A375 (cell line): ENCODE measurements at places on chromosomes 6 and 20. TPM values are rescaled to one million over a fixed set of nuclear protein-coding genes. Genes with fewer than 3 reads are reported as not detected.

TSPO2 gene
- total RNA-seq = not detected in 2 replicates

ENPP1 gene
- 1.4 and 1.8 TPM in 2 replicates for total RNA-seq

OR5V1 gene
- not detected in 2 replicates for total RNA-seq

SAMD3 gene
- total RNA-seq = 0.19 and 0.64 TPM in 2 replicates

TMEM74B gene
- total RNA-seq = 0.37 TPM in 1 of 2 replicates, not detected in the other

NKAIN4 gene
- 0.32 TPM in 1 of 2 replicates, not detected in the other for total RNA-seq

CCN5 gene
- not detected in 2 replicates for total RNA-seq

SLA2 gene
- total RNA-seq = 0.08 TPM in 1 of 2 replicates, not detected in the other

ETV7 gene
- total RNA-seq = 0.05 and 0.23 TPM in 2 replicates

MCHR2 gene
- total RNA-seq = not detected in 2 replicates

SFTA2 gene
- not detected in 2 replicates for total RNA-seq

LY86 gene
- not detected in 2 replicates for total RNA-seq

LZTS3 gene
- total RNA-seq = 3.6 and 3.7 TPM in 2 replicates

OLIG3 gene
- not detected in 2 replicates for total RNA-seq

EBF4 gene
- total RNA-seq = 0.19 and 0.37 TPM in 2 replicates

RGS17 gene
- total RNA-seq = 0.53 and 2.1 TPM in 2 replicates

TNNC2 gene
- total RNA-seq = 1.7 TPM in 1 of 2 replicates, not detected in the other

FGD2 gene
- not detected in 2 replicates for total RNA-seq
